Activated CD4-positive, alpha-beta T cell treated with anti-CD3 and anti-CD28 coated beads, Interleukin-2, amount 10 ng/mL, durations not matched to agents 24 days and 14 days (primary cell): ENCODE measurements at places on chromosomes 3 and 15. TPM values are rescaled to one million over a fixed set of nuclear protein-coding genes. Genes with fewer than 3 reads are reported as not detected.

Gene MNS1
- total RNA-seq = 0.45 and 0.86 TPM in 2 replicates

Gene SLC22A14
- not detected in 2 replicates for total RNA-seq

Gene DHX30
- 143 and 149 TPM in 2 replicates for total RNA-seq

Gene CD200
- total RNA-seq = 144 and 151 TPM in 2 replicates

Gene SH3GL3
- total RNA-seq = not detected in 2 replicates
